Heart right ventricle (tissue), 16 donors: ENCODE measurements at places on chromosomes 11 and 22. TPM values are rescaled to one million over a fixed set of nuclear protein-coding genes. Genes with fewer than 3 reads are reported as not detected.

GRCh38 chr11:27700351-27701301 is at the start of gene BDNF:
TSS of gene BDNF (minus strand) at chr11:27700455. CDS start at chr11:27658564, 41,891 bp downstream.
- no peak for DNase-seq

DNA sequence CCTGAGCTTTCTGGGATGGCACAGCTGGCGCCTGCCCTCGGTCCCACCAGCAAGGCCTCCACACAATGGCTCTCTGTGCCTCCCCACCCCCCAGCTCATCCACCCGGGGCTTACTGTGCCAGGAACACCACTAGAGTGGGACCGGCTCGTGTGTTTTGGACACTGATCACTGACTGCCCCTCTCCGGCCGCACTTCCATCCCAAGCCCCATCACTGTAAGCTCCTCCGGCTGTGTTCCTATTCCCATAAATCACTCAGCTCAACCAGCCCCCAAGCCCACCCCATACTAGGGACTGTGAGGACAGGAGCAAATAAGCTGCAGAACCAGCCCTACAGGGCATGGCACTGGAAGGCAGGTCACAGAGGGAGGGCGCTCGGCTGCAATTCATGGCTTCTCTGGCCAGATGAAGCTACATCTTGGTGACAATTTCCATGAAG is 7.3 kb downstream of the APBB1 start:
- no peak for DNase-seq

OVOL1 gene
- total RNA-seq: not detected

PARVA gene
- 61.7 TPM for total RNA-seq

GRCh38 chr11:120878781-120879180 is 145.1 kb upstream of the TBCEL start:
- DNase-seq: no peak

NCAM1 gene
- 338 TPM for total RNA-seq

- no peak for DNase-seq
These were observed 314.2 kb downstream of the BLID start for GRCh38 chr11:121801781-121802180.

FAM83F gene
- total RNA-seq: 2.2 TPM

GRCh38 chr22:19514831-19515565 is 9.2 kb downstream of the CLDN5 start:
- DNase-seq: no peak

DNA sequence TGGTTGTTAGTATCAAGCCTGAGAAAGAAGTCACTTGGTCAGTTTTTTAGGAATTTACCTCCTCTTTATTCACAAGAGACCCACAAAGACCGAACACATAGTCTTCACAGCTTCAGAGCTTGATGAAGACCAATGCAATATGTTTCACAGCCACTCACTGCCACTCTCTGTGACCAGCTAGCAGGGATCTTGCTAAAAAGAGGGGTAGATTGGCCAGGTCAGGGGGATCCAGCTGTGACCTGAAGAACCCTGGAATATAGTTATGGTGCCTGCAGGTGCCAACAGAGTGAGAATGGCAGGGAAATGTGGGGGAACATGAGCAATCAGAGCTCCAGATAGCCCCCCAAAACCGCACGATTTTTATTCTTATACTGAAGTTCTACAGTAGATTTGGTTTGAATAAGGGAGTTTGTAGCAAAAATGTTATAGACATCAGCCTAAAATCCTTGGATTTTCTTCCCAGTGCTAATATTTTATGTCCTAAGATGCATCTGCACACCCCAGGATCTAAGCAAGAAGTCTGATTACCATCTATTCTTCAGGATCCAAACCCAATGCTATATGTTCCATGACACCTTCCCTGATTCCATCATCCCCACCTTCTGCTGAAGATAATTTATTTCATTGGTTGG is 8.7 kb downstream of the POU2AF1 start:
- DNase-seq: no peak

GRCh38 chr11:57938351-57938750 is 85.3 kb upstream of the OR9Q1 start:
- no peak for DNase-seq

OR52A1 gene
- total RNA-seq: not detected

PAK1 gene
- 7.0 TPM for total RNA-seq

DNA sequence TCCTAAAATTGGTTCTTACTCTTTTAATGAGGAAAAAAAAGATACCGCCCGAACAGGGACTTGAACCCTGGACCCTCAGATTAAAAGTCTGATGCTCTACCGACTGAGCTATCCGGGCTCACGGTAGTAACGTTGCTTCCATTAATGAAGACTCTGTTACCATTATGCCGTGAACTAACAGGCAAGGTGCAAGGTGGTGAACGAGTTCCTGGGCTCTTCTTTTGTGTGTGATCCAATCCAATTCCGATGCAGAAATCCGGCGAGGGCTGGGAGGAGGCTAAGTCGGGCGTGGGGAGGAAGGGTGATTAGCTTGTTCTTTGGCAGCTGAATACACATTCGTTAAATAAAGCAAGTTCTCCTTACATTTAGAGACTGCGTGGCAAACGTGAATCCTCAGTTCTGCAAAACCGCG is 49.0 kb downstream of the OR4D9 start:
- peak; percentile 54 for DNase-seq

GRCh38 chr11:46489656-46490560 is 98.3 kb upstream of the CHRM4 start:
- DNase-seq: no peak

- DNase-seq: no peak
These were observed 37.6 kb upstream of the SLC5A1 start for GRCh38 chr22:32005453-32005852.

IFITM10 gene
- 1.1 TPM for total RNA-seq
